ENCODE measurements at places on chromosomes 1 and 21. TPM values are rescaled to one million over a fixed set of nuclear protein-coding genes. Genes with fewer than 3 reads are reported as not detected.

DNA sequence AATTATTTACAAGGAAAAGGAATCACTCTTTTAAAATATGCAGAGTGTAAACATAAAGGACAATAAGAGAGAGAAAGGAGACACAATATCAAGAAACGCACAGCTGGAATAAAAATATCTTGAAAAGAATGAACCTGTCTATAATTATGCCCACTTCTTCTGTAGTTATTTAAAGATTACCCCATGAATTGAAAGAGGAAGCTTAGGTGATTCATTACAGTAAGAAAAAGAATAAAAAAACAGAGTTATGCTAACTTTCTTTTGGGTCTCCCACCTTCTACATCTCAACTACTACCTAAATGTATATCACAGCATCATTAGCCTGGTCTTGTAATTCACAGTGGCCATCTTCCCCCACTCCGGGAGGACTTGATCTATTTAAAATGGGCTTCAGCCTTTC lies 182.1 kb downstream of the MRPL39 start:
- DNase-seq: no peak

DNA sequence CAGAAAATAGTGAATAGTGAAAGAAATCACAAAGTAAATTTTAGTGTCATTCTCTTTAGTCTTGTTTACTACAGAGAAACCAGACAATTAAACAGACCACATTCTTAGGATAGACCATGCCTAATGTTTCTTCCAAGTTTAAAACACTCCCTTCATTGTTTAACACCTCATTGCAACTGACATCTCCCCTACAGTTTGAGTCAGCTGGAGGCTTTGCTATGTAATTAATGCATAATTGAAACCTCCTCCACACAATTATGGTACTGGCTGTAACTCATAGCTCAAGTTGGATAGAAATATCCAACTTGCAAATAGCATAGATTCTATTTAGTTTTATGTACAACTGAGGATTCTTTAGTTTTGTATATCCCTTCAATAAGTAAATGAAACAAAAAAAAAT lies 35.2 kb upstream of the B3GALT2 start:
- no peak for DNase-seq

DNA sequence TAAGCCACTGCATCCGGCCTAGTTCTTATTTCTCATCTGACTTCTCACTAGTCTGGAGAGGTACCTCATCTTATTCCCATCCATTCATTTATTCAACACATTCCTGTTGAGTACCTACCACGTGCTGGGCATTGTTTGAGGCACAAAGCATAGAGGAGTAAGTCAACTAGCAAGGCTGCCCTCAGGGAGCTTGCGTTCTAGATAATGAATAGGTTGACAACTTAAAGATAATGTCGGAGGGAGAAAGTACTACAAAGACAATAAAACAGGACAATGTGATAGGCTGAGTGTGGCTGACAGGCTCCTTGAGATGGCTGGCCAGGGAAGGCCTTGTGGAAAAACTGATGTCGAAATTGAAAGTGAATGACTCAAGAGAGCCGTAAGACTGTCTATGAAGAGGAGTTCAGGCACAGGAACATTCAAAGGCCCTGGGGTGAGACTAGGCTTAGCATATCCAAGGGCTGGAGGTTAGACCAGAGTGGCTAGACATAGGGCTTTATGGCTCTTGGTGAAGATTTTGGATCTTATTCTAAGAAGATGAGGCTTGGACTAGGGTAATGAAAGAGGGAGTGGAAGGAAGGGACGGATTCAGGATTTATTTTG lies 18.3 kb downstream of the SPATA21 start:
- DNase-seq: no peak

DNA sequence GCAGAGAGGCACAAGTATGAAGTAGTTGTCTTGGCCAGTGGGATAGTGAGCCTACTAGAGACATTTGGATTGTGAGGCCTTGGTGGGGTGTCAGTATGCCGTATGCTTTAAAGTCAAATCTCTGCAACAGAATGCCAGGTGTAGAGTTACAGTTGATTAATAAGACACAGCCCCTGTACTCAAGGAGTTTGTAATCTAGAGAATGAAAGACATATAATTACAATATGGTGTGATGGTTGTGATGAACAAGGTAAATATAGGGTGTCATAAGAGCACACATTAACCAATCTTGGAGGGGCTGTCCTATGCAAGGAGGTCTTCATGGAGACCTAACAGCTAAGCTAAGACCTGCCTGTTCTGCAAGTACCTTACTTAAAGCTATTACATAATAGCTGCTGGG lies 113.1 kb downstream of the ATF6 start:
- DNase-seq: no peak

- no peak for DNase-seq
These were observed 47.1 kb downstream of the STX6 start for GRCh38 chr1:180975551-180975950.

DNA sequence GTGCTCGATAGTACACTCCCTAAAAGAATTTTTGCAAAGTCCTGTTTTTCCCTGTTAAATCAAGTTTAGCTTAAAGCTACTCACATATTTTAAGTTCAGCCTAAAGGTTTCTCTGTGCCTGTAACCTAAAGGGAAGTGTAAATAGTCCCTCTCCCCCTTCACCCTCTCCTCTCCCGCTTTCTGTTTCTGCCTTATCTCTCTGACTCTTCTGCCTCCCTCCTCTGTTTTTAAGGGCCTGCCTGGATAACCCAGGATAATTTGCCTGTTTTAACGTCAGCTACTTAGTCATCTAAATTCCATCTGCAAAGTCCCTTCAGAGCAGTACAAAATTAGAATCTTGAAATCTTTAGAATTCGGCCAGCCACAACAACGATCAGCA lies 92.6 kb downstream of the NID1 start:
- no peak for DNase-seq

DNA sequence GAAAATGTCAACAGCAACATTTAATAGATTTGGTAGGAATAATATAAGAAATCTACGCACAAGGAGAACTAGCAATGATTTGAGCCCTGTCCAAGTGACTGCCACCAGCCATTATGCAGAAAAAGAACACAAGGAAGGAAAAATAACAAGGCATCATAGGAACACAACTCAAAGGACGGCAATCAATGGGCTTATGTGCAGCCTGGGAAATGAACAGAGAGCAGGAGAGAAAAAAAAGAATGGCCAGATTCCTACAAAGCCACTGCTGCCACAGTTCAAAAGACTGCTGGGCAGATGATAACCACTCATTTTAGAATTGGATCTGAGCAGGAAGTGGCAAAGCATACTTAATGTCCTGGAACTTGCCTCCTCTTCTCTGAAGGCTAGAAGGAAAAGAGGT lies 274.3 kb upstream of the CAMK1G start:
- DNase-seq: no peak

GRCh38 chr1:231035799-231036198 lies 4.3 kb downstream of the FAM89A start:
- DNase-seq: no peak

DNA sequence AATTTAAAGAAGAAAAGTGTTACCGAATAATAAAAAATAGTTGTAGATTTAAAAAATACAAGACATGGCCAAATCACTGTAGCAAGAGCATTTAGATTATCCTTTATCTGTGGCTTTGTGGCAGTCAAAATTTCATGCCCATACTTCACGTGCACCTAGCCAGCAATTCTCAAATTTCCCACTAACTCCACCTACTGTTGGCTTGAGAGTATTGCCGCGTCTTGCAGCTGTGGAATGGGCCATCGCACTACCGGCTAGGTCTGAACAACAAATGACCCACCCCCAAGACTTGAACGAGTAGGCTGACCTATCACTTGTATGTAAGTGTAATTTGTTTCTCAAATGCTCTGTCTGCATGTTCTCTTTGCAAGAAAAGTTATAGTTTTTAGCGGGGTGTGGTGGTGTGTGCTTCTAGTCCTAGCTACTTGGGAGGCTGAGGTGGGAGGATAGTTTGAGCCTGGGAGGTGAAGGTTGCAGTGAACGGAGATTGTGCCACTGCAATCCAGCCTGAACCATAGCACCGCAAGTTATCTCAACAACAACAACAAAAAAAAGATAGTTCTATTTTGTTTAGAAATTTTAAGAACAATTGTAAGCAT lies 4.1 kb downstream of the KRTAP13-4 start:
- no peak for DNase-seq

TXNIP gene
- 167 TPM for total RNA-seq

ZNF683 gene
- 2.4 TPM for total RNA-seq

ANGPTL3 gene
- total RNA-seq: not detected

CHI3L2 gene
- total RNA-seq: 1.9 TPM

GSTM1 gene
- not detected for total RNA-seq

TMCC2 gene
- total RNA-seq: 8.4 TPM

Measured in CD8-positive, alpha-beta memory T cell (primary cell).